T-helper 2 cell treated with Interferon-gamma antibody and Interleukin-4, amounts not matched to agents 100 ng/mL and 5 ng/mL, for 36 hours (primary cell): ENCODE measurements at places on chromosomes 2 and 18. TPM values are rescaled to one million over a fixed set of nuclear protein-coding genes. Genes with fewer than 3 reads are reported as not detected.

Gene DIPK1C
- not detected in 2 replicates for total RNA-seq

Gene NDUFB3
- 132 and 137 TPM in 2 replicates for total RNA-seq

Gene IL36B
- not detected in 2 replicates for total RNA-seq

Gene SMAD7
- total RNA-seq = 17.7 and 19.0 TPM in 2 replicates

Gene CHN1
- total RNA-seq = 1.7 and 1.9 TPM in 2 replicates

Gene METTL4
- total RNA-seq = 19.1 and 26.2 TPM in 2 replicates

Gene HIBCH
- total RNA-seq = 18.1 and 18.6 TPM in 2 replicates

Gene CHMP1B
- 20.2 and 20.5 TPM in 2 replicates for total RNA-seq

Gene OTX1
- total RNA-seq = not detected in 2 replicates

Gene FRZB
- total RNA-seq = not detected in 2 replicates

Gene DOK6
- total RNA-seq = not detected in 2 replicates

Gene MAT2A
- total RNA-seq = 327 and 333 TPM in 2 replicates

Gene NT5DC4
- total RNA-seq = not detected in 2 replicates

Gene NYAP2
- not detected in 2 replicates for total RNA-seq

Gene SOWAHC
- 0.32 TPM in 2 replicates for total RNA-seq
